ENCODE measurements at places on chromosomes 6 and 20.

DNA sequence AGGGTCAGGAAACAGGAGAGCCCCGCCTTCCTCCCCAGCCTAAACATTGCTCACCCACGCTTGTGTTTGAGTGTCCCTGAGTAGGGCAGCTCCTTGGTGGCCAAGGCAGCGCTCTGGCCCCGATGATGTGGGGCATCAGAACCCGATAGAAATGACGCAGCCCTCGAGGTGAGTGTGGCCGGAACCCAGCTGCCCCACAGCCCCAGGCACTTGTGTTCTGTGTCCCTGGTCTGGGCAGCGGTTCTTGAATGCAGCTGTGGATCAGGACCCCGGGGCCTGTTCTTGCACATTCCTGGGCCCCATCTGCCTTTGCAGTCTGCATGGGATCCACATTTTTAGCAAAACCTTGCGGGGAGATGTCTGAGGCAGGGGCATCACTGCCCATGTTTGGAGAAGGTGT, 12.8 kb downstream of the RBM38 start:
- no peak for DNase-seq

- DNase-seq: no peak
These were observed 3.8 kb upstream of the PIGU start for GRCh38 chr20:34680586-34681175.

- DNase-seq: no peak
These were observed 75.5 kb downstream of the SLC22A23 start for GRCh38 chr6:3381233-3381921.

- DNase-seq: no peak
These were observed 399.5 kb downstream of the QKI start for GRCh38 chr6:163813979-163814493.

- DNase-seq: no peak
These were observed 13.0 kb downstream of the EFCAB8 start for GRCh38 chr20:32871627-32872160.

DNA sequence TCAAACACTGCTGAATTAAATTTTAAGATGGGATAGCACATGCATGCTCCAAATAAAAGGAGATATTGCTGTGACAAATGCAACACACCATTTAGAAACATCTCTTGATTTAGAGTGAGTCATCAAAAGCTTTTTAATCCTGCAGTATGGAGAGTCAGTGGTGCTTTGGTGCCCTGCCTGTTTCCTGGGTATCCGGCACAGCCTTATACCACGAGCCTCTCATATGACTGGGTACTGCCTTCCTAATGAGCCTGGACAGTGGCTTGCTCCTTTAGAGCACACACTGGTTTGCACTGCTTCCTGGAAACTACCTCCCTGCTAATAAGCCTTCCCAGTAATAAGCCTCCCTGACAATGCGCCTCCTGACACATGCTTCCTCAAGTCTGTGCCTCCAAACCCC, 65.3 kb upstream of the KCNK16 start:
- DNase-seq: no peak

DNA sequence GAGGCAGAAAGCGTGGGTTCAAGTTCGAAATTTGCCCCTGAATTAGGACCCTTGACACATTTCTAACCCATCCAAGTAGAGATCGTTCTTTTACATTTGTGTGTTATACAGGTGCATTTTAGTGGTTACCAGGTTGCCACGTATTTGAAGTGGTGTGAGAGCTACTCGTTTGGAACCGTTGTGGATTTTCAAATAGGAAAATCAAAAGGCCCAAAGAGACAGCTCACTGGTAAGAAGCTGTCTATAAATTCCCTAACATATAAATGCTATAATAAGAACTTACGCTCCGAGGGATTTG, 1.6 kb upstream of the REV3L start:
- DNase-seq: peak; percentile 25

DNA sequence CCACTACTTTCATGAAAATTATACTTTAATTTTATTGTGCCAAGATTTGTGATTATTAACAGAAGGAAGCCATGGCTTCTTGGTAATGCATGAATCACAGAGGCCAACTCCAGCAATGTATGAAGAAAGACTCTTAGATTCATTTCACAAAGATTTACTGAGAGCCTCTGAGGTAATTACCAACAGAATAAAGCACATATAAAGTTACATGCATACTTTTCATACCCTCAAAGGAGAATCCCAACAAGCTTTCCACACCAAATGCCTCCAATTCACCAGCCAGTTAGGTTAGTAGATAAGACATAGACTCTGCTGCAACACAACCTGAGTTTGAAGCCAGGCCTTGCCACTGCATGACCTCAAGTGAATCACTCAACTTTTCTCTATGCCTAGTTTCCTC, 41.9 kb downstream of the HBS1L start:
- DNase-seq: no peak

GRCh38 chr6:142336787-142337186, 35.0 kb downstream of the ADGRG6 start:
- DNase-seq: no peak

DNA sequence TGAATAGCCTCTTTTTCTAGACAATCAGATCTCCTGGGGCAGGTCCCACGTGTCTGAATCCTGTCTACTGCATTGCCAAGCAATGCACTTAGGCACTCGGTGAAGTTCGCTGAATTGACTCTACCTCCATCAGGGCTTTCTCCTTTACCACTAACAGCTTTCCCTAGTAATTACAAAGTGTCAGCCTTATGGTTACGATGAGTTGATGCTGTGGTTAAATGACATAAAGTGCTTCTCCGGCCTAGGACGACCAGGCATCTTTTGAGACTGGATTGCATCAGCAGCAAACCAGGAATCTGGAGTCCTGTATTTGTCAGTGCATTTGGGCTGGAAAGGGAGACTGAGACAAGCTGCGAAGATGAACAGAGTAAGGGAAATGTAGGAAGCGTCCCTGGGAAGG, 21.5 kb downstream of the NOX3 start:
- no peak for DNase-seq

DNA sequence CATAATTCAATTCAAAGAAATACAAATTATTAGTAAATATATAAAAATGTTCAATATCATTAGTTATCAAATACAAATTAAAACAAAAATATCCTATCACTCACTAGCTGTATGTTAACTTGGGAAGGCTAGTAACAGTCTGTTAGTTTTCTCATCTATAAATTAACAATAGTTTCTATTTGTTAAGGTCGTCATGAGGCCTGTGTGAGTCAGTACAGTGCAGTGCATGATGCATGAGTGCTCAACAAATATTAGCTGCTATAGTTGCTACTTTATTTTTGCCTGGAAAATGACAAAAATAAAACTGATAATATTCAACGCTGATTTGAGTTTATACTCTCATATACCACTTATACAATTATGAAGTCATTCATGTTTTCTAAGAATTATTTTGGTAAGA, 401.6 kb upstream of the RUNX2 start:
- DNase-seq: no peak

DNA sequence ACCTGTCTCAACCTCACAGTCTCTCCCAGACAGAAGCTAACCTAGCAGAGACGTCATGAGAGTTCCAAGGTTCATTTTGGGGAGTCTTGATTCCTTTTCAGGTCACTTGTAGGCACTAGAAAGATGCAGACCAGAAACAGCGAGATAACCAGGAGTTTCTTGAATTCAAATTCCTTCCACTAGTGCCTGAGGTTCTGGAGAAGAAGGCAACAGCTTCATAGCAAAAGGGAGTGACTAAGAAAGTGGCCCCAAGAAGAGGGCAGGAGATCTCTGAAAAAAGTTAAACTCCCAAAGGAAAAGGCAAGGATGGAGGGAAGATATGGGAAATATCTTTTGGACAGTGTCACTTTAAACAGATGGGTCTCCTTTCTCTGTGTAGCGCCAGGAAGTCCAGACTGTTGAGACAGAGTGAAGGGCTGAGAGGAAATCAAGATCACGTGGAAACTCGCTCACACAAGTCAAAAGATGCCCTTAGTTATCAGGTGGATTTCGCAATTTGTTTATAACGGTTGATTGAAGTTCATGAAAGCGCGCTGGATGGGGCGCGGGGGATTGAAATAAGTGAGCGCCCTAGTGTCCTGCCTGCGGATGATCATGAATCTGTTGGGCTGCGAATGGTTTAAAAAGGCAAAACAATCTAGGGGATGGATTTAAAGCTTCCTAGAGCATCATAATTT, 4.8 kb upstream of the PRSS16 start:
- DNase-seq: no peak

DNA sequence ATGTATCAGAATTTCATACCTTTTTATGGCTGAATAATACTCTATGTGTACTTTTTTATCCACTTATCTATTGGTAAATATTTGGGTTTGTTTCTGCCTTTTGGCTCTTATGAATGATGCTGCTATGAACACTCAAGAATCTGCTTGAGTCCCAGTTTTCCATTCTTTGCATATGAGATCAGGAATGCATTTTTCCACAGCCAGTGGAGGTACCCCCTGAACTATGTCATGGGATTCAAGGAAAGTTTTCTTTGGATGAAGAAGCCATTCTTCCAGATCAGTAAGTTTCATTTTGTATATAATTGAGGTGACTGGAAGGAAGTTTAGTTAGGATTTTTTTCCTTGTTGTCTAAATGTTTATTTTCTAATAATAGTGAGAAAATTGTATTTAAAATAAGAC, 40.9 kb downstream of the NKX2-4 start:
- DNase-seq: no peak

- peak; percentile 58 for DNase-seq
These were observed at the start of gene TBXT for GRCh38 chr6:166167801-166168615. Gene TBXT, minus strand, starts transcription at chr6:166167851. Its CDS starts 260 bp downstream, at chr6:166167591.

DNA sequence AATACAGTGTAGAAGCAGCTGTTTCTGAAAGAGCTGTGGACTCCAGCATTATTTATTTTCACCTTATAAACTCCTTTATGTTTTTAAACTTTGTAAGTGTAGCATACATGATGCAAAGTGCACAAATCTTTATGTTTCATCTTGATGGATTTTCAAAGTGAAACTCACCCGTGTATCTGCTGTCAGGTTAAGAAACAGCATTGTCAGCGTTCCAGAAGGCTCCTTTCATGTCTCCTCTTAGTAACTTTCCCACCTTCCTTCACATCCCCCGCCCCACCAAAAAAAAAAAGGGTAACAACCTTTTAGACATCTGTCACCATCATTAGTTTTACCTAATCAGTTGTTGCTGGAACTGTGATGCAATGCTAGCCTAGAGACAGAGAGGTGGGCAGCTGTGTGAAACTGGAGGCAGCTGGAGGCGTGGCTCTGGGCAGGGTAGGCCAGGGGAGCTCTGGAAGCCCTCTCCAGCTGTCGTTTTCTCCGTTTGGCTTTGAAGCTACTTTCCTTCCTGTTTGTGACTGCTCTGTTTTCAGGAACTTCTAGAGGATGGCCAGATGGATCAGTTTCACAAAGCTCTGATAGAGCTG, 7.2 kb downstream of the ACTR5 start:
- DNase-seq: no peak

DNA sequence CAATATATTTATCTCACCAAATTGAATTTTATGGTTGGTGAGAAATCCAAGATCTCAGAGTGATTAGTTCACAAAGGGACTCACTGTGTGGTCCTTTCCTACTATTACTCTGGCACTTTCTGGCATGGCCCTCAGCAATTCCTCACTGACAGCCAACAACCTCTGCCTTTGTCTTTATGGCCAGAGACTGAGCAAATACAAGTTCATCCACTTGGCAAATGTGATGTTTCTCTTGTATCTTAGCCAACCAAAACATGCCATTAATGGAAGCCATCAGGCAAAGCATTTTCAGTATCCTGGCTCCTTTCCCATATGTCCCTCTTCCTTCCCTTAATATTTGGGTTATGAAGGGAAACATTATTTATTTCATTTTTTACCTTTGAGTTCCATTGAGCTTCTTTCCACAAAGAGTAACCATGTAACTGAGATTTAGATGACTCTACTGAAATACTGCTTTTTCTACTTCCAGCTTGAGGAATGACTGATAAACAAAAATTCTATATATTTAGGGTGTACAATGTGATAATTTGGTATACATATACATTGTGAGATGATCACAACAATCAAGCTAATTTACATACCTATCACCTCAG, 30.8 kb upstream of the SMLR1 start:
- peak; percentile 21 for DNase-seq

DNA sequence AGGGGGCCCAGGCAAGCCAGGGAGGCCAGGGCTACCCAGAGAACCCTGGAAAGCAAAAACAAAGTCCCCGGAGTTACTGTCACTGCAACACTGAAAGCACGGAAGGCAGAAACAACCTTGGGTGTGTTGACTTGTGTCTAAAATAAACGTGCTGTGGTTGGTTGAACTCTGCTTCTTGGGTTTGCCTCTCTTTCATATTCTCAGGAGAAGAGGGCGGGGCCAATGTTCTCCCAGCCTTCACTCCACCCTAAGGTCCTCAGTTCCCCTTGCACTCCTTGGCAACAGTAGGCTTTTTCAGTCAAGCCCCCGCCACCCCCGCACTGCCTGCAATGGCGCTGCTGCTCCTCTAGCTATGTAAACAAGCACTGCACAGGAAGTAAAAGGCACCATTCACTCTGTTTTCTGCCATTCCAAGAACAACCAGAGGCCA, 60.9 kb downstream of the COL9A1 start:
- DNase-seq: no peak

- DNase-seq: no peak
These were observed 18.5 kb upstream of the STMND1 start for GRCh38 chr6:17083397-17083796.

DNA sequence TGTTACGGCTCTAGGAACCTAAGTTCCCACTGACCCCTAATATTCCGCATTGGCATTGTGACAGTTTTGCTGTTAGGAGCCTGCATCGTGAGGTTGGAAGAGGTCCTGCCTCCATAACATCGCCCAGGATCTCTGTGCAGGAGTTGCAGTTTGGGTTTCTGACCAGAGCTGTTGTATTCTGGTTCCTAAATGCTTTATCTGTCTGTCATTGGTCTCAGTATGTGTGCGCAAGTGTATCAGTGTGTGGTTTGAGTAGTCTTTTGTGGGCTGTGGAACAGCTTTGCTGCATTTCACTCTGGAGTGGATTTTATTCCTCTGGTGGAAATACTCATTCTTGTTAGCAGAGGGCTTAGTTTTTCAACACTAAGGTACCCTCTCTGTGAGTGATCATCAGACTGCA, 95.6 kb downstream of the CDYL start:
- DNase-seq: no peak

- DNase-seq: no peak
These were observed 2.3 kb downstream of the BMP7 start for GRCh38 chr20:57263801-57264792.

DNA sequence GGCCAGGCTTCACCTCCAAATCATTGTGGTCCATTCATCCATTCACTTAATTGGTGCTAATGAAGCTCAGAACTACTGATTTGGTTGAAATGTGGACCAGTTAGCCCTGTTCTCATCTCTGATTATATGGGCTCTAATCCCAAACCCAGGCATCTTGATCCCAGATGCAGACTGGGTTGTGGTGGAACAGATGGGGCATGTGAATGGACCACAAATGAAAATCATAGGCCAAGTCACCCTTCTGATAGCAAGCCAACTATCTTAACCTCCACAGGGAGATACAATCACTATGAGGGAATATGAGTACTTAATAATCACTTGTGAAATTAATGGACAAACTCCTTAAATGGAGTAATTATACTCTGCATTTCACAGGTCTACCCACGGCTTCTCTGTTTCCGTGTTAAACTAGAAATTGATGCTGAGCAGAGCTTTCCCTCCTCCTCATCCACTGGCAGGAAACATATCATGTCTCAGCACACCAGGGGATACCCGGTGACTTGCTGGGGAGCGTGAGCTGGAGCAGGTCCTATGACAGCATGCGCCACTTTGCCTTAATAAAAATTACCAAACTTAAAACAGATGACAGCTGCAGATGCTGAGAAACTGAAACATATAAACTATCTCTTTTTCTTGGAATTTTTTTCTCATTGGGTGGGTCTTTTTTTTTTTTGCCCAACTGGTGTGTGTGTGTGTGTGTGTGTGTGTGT, 108.8 kb upstream of the HEY2 start:
- DNase-seq: no peak
